ENCODE measurements at places on chromosomes 7 and 10.

DNA sequence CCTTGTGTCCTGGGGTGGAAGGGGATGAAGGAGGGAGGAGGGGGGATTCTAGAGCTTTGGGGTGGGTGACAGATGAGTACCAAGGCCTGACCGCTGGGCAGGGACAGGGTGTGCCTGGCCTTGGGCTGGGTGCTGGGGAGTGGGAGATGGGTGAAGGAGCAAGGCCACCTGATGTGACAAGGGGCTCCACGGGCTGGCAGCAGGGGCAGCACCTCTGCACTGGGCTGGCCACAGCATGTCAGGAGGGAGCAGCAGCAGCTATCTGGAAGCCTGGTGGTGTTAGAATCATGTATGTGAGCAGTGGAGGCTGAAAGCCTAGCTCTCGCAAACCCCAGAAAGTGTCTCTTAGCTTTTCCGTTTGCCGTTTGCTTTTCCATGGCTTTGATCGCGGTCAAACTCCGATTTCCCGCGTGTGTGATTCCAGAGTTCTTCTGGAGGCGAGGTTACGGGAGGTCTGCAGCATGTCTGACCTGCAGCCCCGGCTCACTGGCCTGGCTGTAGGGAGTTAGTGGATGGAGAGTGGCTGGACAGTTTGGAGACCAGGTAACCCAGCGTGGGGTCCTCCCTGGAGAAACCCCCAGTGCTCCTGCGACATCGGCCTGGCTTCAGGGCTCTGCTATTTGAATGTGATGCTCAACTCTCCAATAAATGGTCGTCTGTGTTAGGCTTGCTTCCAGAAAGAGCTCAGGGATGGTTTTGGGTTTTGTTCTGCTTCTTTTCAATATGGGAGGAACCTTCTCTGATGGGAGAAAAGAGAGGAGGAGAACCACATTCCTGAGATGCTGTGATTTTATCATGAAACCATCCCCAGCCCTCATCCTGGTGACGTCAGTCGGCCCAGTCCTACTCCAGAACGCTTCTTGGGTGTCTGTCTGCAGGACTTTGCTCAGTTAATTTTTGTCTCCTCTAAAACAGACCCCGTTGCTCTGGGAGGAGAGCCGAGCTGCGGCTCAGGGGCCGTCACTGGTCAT is 105.5 kb downstream of the CUX1 start:
- DNase-seq: no peak

GRCh38 chr10:480498-480927 is 209.0 kb downstream of the DIP2C start:
- DNase-seq: no peak

GRCh38 chr7:156014201-156014600 is 201.9 kb upstream of the SHH start:
- DNase-seq: no peak

GRCh38 chr10:11444155-11444530 is 167.3 kb downstream of the USP6NL start:
- DNase-seq: no peak

Data from stimulated activated CD4-positive, alpha-beta T cell treated with anti-CD3 and anti-CD28 coated beads, Interleukin-15, amount 100 ng/mL, for 1 hour (primary cell).